K562 (cell line): ENCODE measurements at places on chromosomes 7 and 10.
A peak's percentile ranks its signal among the peaks of the same experiment; 100 is the strongest.

DNA sequence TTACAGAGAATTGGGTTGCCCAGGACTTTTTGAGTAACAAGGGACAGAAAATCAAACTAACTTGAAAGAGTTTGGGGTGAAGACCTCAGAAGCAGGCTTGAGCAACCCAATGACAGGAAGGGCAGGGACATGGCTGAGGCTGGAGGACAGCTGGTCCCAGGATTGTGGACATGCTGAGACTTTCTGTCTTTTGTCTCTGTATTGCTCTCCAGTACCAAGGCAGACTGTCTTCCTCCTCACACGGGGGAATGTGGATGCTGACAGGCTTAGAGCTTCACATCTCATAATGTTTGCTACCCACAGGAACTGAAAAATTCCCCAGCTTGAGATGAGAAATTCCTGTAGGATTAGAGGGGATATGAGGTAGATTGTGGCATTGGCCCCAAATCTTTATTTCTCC is 229.6 kb downstream of the PHF14 start:
- DNase-seq, result no peak

DNA sequence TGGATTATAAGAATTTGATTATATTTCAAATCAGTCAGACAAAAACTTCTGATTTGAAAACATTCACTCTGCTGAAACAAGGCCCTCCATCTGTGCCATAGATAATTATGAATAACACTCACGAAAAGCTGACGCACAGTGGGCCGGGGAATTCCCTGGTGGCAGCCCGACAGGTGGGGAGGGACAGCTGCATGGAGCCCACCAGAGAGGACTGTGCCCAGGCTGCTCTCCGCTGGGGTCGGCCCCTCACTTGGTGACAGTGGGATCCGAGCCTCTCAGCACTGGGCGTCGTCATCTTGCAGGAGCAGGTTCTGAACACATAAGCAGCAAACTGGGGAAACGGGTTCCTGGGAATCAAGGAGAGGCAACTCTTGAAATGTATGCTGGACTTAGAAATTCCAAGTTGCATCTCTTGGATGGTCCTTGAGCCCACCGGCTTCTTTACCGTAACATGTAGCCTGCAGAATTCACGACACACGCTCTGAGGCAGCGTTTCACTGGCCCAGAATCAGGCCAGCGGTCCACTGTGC is 41.4 kb downstream of the AFAP1L2 start:
- DNase-seq, result no peak

GRCh38 chr7:138449580-138449979 is 10.5 kb upstream of the TRIM24 start:
- DNase-seq, result peak; percentile 71

GRCh38 chr7:55187701-55188491 is 169.1 kb downstream of the EGFR start:
- DNase-seq, result no peak

DNA sequence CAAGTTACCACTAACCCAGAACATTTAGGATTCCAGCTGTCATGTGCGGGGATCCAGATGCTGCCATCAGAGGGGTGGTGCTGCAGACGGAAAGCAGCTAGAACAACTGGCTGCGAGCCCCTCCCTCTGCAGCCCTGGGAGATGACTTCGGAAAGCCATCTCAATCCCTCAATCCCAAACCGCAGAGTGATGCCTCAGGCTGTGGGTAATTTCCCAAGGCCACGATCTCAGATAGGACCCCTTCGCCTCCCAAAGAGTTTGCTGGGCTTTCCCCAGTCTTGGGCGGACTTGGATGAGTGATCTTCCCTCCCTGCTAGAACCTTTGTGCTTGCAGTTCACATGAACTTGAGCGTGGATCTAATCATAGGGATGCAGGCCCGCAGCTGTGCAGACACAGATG is 71.3 kb upstream of the EN2 start:
- DNase-seq, result no peak

DNA sequence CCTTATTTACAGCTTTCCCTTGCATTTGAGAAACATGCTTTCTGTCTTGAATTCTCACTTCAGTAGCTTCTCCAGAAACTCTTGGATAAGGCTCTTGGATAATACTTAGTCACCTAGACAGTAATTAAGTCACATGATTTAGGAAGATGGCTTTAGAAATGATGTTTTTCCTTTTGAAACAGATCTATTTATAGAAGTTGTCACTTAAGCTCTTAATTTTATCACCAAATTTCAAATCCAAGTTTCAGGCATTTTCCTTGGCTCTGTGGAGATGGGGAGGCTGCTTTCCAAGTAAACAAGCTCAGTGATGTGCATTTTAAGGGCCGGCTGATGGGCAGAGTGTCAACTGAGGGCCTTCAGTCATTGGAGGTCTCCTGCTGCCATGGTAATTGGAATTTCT is 130.3 kb downstream of the SRI start:
- DNase-seq, result no peak

DNA sequence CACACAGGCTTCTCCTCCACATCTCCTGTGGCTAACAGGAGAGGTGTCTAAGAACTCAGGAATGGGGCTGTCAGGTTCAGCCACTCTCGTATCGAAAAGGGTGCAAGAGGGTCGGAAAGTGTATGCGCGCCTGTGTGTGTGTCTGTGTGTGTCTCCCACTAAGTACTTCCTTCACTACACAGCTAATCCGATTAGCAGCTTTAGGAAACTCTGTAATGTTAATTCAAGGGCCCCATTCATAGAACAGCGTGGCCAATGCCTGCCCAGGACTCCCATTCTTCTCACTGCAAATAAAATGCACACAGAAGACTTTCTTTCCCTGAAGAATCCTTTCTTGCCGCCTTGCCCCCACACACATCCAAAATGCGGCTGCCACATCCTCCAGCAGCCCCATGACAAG is 39.9 kb downstream of the TLL2 start:
- DNase-seq, result no peak

- DNase-seq, result no peak
Observed at GRCh38 chr10:90306187-90306586, 551.7 kb downstream of the HTR7 start.

DNA sequence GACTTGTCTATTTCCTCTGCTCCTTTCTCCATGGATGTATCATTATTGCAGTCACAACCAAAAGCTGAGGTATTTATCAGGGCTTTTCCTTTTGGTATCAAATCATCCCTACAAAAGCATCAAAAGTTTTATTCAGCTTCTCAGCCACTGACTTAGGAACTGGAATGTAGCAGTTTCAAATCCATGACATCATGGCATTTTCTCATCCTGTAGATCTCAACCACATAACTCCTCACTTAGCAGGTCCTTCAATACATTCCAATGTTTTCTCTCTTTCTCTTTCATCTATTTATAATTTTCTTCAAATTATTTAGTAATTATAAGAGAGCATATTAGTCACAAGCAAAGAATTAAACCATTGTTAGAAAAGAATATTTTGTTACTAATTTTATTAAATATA is 537.4 kb upstream of the SORCS1 start:
- DNase-seq, result no peak

GRCh38 chr7:92446869-92447344 is 375 bp upstream of the GATAD1 start:
- DNase-seq, result no peak

DNA sequence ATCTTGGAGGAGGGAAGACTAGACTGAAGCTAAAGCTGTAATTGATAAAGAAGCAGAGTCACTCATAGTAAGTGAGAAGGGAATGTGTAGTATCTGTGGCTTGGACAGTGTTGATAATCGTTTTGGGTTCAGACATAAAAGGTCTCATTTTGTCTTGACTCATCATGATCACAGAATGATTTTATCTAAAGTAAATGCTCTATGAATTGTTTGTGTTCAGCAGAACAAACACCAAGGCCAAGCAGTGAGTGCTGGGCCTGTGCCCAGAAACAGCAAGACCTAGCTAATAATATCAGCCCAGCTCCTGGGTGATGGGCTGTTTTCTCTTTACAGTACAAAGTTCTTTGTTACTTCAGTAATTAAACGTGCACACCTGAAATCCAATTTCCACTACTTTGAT is 26.7 kb upstream of the CD36 start:
- no peak for DNase-seq

- no peak for DNase-seq
Observed at GRCh38 chr10:14092799-14093198, 237.9 kb downstream of the FRMD4A start.

DNA sequence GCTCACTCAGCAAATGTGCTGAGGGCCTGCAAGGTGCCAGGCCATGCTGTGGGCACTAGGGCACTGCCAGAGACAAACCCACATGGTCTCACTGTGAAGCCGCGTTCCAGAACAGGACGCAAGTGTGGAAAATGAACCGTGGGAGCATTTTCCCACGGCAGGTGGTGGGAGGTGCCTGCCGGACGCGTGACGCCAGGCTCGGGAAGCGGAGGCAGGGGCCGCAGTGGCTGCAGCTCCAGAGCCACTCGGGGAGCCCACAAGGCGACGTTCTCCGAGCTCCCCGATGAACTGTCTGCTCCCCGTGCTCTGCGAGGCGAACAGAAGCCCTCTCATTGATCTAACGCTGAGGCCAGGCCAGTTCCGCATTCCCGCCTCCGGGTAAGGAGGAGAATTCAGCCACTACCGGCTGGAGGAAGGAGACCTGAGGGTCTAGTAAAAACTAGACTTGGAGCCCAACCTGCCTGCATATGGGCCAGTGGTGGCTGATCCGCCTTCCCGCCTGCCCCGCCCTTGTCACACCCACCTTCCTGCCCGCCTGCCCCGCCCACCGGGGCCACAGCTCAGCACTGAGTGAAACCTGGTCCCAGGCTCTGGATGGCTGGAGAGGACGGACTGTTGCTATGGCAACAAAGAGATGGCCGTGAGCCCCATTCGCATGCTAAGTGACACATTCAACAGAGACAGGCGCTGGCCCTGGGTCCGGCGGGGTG is 13.1 kb downstream of the ADGRA1 start:
- peak; percentile 68 for DNase-seq

DNA sequence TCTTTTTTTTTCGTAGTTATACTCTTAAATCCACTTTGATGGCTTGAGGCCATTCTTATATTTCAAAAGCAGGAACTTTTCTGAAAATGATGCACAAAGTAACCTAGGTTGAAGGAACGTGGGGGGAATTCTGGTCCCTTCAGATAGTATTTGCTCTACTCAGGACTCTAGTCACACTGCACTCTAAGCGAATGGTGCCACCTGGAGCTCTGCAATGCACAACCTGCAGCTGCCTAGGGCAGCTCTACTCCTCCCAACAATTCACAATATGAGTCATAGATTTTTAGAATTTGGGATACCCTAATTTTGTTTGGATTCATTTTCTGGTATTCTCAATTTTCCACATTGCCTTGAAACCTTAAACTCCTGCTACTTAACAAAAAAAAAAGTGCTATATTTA is 17.3 kb downstream of the SYPL1 start:
- DNase-seq, result no peak

- no peak for DNase-seq
Observed at GRCh38 chr7:112331492-112331891, 118.8 kb upstream of the IFRD1 start.

DNA sequence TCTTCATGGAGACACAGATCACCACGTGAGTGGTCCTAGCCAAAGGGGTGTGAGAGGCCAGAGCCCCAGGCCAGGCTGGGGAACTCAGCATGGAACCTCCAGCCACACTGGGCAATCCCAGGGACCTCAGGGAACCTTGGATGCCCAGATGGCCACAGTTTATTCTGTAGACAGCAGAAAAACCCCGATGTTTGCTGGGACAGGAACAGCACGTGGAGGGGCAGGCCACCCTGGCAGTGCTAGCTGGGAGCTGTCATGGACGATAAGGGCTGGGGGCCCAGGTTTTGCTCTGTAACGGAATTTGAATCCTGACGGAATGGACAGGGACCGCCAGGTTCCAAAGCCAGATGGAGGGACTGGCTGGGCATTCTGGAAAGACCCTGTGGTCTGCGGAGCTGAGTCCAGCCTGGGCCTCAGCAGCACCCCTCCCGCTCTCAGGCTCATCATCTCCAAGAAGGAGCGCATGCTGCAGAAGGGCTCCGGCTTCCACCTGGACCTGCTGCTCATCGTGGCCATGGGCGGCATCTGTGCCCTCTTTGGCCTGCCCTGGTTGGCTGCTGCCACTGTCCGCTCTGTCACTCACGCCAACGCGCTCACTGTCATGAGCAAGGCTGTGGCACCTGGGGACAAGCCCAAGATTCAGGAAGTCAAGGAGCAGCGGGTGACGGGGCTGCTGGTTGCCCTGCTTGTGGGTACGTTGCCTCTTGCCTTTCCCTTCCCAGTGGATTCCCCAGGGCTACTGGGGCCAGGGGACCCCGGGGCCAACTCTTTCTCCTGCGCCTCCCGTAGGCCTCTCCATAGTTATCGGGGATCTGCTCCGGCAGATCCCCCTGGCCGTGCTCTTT is 5.6 kb downstream of the FASTK start:
- no peak for DNase-seq

GRCh38 chr10:31484431-31485135 is 165.6 kb downstream of the ZEB1 start:
- no peak for DNase-seq

DNA sequence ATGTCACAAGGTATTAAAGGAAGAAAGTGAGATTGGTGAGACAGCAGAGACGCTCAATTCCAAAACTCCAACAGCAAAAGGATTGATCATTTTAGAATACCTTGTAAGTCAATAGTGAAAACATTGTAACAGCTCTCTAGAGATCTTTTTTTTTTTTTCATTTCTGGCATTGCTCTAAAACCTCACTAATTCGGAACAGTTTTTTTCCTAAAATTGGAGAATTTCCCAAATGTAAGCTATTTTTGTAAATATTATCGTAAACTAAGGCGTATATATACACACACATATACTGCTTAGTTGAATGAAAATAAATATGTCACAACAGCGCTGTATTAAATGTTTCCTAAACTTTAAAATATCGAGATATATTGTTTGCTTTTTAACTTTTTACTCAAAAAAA is 30.6 kb upstream of the CELF2 start:
- no peak for DNase-seq

GRCh38 chr7:20350518-20350951 is 19.8 kb downstream of the ITGB8 start:
- no peak for DNase-seq

GRCh38 chr10:27558612-27559020 is 54.5 kb downstream of the RAB18 start:
- peak; percentile 60 for DNase-seq

DNA sequence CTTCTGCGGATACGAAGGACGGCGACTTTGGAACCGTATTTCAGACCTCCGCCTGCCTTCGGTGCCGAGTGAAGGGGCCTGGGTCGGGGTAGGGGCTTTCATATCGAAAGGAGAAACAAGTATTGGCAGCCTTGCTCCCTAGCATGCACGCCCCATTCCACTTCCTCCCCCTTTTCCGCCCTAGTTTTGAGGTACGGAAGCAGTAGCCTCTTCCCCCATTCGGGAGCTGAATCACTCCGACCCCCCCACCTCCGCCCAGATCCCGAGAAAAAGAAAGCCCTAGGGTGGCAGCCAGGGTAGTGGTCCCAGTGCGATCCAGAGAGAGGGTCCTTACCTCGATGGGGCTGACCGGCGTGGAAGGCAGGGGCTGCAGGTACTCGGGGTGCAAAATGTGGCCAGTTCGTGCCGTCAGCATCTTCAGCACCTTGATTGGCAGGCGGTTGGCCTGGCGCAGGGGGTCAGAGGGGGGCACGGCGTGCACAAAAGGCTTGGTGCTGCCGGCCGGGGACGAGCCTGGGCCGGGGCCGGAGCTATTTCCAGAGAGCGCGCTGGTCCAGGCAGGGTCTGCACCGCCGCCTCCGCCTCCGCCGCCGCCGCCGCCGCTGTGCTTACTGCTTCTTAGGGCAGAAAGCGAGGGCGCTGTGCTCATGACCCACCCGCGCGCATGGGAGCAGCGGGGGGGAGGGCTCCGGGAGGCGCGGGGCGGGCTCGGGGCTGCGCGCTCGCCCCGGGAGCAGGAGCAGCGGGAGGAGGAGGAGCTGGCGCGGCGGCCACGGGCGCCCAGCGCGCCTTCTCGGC is 594 bp downstream of the ZNF503 start:
- DNase-seq, result no peak

GRCh38 chr7:78018641-78019446 is 220.3 kb downstream of the PHTF2 start:
- no peak for DNase-seq
